ENCODE measurements at places on chromosomes 3 and 15.

DNA sequence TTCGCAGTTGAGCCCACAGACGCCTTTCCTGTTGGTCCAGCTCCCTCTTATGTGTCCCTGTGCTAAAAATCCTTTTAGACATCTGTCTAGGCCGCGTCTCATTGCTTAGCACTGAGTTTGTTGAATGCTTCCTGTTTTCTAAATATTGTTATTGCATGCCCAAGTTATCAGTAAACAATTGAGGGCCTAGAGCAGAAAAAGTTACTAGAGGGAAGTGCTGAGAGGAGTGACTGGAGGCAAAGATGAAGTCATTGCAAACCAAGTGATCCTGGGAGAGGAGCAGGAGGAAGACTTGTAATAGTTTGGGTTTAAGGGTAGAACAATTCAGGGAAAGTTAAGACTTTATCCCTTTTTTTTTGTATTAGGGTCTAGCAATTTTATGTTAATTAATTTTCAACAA is 88.1 kb downstream of the DCUN1D1 start:
- DNase-seq, result no peak

- peak; percentile 86 for DNase-seq
These were observed 58.1 kb downstream of the SLC6A6 start for GRCh38 chr3:14460342-14461005.

DNA sequence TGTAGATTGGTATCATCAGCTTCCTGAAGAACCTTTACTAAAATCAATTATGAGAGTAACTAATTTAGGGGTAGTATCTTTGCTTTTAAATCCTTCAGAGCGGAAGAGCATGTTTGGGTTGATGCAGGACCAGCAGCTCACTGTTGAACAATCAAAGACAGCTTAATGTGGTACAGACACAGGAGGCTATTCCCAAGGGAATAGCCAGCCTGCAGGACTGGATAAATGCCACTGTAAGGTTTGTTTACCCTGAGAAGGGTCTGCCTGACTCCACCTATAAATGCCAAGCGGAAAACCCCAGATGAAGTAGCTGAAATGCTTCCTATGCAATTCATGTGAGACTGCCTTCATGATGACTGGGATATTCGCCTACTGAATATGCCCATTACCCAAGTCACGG is 16.0 kb upstream of the STAC start:
- no peak for DNase-seq

- no peak for DNase-seq
These were observed 9.7 kb upstream of the RNF7 start for GRCh38 chr3:141728355-141728892.

DNA sequence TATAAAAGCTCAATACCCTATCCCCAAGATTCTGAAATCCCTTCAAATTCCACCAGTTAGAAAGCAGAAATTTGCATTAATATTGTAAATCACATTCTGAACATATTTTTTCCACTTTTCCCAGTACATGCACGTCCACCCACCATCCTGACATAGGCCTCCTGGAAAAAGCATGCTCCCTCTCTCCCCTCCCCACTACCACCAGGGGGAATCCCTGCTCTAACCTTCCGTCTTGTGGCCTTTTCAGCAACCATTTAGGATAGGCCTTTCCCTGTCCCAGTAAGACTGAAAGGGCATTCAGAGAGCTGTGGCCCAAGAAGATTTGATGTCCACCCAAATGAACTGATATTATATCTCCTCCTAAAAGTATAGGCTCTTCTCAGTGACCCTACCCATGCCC is 182.1 kb downstream of the ARRDC4 start:
- no peak for DNase-seq

GRCh38 chr15:28889346-28889745 is 3.6 kb downstream of the APBA2 start:
- DNase-seq, result no peak

GRCh38 chr3:144499001-144499930 is 527.6 kb downstream of the DIPK2A start:
- no peak for DNase-seq

GRCh38 chr15:70329179-70329578 is 231.5 kb upstream of the TLE3 start:
- no peak for DNase-seq

GRCh38 chr15:65583701-65584100 is 27.2 kb downstream of the INTS14 start:
- DNase-seq, result no peak

DNA sequence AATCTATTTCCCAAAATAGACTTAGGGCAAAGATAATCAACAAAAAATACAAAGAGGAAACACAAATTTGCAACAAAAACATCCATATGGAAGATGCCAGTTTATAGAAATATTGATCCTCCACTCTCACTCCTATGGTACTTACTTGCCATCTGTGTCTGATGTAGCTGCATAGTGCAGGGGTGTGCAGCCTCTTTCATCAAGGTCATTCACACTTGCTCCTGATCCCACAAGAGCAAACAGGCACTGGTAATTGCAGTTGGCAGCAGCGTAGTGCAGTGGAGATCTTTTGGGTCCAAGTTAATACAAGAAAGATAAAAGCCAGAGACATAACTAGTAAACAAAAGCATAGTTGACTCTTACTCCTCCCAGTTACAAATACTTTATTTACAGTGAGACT is 90.0 kb downstream of the ANKRD28 start:
- DNase-seq, result no peak

- no peak for DNase-seq
These were observed 130.8 kb downstream of the ZNF621 start for GRCh38 chr3:40655551-40655950.

GRCh38 chr15:64844576-64845145 is 2.9 kb downstream of the PLEKHO2 start:
- no peak for DNase-seq

DNA sequence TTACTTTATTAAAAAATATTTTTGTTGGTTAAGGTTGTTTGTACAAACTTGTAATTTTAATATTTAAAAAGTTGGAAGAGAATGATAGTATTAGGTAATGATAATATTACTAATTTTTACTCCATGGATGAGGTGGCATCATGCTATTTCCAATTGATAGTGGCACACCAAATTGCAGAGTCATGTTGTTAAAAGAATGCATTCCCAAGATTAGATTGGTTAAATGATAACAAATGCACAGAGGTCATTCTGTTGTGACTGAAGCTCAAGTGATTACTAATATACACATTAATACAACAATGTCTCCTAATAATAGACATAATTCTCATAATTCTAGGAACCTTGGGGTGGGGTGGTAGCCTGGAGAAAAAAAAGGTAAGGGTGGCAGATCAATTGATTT is 73.2 kb upstream of the ZBED2 start:
- DNase-seq, result no peak

DNA sequence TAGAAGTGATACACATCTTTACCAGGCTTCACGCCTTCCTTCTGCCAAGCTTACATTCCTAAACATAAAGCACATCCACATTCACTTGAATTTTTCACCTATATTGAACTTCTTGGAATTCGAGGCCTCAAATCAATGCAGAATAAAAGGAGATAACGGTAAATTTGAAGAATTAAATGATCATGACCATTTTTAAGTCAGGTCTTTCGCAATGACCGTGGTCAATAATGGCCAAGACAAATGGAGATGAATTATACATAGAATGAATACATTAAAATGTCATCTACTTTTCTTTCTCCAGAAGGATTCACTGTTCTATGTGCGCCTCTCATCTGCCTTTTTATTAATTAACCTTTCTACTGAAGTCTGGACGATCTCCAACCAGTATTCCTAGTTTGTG is 5.3 kb upstream of the GOLGA8A start:
- no peak for DNase-seq

- DNase-seq, result no peak
These were observed 65.2 kb downstream of the ATP13A5 start for GRCh38 chr3:193313061-193313958.

GRCh38 chr3:173938159-173938558 is 540.6 kb downstream of the NLGN1 start:
- DNase-seq, result no peak

- DNase-seq, result no peak
These were observed 887.3 kb downstream of the NTRK3 start for GRCh38 chr15:87369269-87369668.

- DNase-seq, result no peak
These were observed 14.3 kb downstream of the TOMM70 start for GRCh38 chr3:100386437-100387074.

- DNase-seq, result no peak
These were observed 50.5 kb upstream of the FGD5 start for GRCh38 chr3:14768182-14768790.

DNA sequence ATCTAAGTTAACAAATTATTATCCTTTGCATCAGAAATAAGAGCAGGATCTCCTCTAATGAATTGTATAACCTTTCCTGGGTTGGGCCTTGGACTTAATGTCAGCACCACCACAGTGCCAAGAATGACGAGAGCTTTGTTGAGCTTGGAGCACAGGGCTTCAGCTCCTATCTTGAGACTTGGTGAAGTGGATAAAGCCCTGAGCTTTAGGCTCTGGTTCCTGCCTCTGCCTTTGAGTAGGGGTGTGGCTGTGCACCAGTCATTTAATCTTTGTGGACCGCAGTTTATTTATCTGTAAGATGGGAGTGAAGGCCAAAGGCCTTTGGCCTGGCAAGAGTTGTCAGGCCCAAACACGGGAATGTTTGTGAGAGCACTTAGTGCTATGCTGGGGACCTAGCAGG is 162.2 kb downstream of the VGLL4 start:
- peak; percentile 26 for DNase-seq

- no peak for DNase-seq
These were observed 63.7 kb downstream of the KLF15 start for GRCh38 chr3:126293370-126294082.

DNA sequence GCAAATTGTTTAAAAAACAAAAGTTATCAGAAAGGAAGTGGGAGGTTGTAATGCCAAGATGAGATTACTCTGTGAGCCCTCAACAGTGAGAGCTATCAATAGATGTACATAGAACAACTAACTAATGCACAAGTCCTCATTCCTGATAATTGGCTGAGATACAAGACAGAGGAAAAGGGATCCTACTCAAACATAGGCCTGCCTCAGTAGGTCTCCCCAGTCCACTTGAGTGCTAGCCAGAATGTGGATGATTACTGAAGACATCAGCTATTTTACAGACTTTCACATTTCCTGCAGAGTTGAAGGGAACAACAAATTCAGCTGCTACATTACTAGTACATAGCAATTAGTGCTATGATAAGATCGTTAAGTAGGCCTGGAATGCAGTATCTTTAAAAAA is 981.9 kb downstream of the TUSC7 start:
- DNase-seq, result no peak

DNA sequence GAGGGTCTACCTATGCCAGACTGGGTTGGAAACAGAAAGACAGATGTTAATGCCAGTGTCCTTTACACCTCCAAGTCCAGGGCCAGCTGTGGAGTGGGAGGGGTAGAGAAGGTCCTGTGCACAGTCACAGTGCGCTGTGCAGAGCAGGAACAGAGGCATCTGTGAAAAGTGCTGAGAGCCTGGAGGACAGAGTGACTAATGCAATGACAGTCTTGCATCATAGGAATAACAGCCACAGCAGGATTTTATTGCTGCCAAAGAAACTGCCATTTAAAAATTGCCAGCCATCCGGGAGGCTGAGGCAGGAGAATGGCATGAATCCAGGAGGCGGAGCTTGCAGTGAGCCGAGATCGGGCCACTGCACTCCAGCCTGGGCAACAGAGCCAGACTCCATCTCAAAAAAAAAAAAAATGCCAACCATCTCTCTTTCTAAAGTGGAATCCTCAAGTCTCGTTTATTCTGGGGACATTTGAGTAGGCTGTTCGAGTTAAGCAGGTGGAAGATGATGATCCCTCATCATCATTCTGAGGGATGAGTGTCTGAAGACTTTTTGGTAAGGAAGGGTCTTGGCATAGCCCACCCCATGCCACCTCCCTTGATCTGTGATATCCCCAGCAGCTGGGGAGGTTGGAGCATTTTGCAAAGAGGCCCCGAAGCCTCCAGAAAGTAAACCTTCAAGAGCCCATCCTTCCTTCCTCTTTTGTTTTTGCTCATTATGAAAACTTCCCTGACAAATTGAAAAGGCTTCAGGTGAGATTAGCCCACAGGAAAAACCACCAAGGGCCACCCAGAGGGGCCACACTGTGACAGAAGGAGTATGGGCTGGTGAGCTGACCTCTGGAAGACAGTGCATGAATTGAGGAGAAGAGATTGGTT is 7.7 kb downstream of the CCR2 start:
- DNase-seq, result no peak

DNA sequence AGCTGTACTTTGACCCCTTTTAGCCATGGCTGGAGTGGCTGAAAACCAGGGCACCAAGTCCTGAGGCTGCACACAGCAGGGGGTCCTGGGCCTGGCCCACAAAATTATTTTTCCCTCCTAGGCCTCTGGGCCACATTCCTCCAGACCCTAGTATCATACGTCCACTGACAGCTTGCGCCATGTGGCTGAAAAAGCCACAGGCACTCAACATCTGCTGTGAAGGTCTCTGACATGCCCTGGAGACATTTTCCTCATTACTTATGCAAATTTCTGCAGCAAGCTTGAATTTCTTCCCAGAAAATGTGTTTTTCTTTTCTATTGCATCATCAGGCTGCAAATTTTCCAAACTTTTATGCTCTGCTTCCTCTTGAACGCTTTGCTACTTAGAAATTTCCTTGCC is 239.0 kb downstream of the SQOR start:
- DNase-seq, result no peak

Data from ovary (tissue), 10 donors.